A172 (cell line): ENCODE measurements at places on chromosomes 5 and 9.
A peak's percentile ranks its signal among the peaks of the same experiment; 100 is the strongest.

DNA sequence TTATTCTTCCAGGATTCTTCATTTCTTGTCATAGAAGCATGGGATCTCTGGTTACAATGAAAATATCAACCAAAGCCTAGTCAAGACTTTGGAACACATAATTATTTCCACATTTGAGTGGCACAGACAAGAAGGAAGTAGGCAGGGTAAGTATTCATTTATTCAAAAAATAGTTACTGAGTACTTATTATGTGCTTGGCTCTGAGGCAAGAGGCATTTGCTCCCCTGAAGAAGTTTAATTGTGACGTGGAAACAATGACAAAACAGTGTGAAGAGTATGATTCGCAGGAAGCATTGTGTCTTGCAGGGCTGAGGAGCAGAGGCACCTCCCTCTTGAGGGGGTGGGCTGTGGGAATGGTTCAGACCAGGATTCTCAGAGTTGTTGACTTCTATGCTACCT is 45.0 kb upstream of the TNFSF15 start:
- no peak for DNase-seq

DNA sequence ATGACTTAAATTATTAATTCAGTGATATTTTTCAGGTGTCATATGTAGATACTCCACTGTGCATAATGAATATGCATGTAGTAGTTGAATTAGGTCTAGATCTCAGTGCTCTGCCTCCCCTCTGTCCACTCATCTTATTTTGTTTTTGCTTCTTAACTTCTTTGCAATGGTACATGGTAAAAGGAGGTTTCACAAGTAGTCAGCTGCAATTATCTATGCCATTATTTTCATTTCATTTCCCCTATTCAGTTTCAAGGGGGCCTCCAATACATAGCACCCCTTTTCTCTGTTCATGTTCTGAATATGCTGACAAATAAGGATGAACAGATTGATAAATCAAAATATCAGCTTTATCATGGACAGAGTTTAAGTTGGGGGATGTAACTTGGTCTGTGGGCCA is 511.6 kb upstream of the ZNF608 start:
- no peak for DNase-seq

DNA sequence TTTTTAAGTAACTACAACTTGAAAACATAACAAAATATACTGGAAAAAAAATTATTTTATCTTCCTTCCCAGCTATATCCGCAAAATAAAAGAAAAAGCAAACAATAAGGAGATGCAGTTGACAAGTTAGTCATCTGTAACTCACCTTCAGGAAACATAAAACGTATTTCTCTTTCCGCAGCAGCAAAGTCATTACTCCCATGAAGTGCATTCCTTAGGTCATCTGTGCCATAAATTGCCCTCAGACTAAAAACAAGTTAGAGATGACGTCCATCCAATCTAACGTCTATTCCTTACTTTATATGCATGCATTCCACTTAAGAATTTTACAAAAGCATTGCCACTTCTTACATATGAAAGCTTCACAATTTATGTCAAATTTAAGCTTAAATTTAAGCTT is 10.9 kb downstream of the NME5 start:
- peak; percentile 58 for DNase-seq

- no peak for DNase-seq
Observed at GRCh38 chr9:114503009-114503408, 2.3 kb downstream of the WHRN start.
